NCI-H524 treated with DMSO at 0.1 percent for 48 hours (cell line): ENCODE measurements at places on chromosomes 5 and 9.
A peak's percentile ranks its signal among the peaks of the same experiment; 100 is the strongest.

DNA sequence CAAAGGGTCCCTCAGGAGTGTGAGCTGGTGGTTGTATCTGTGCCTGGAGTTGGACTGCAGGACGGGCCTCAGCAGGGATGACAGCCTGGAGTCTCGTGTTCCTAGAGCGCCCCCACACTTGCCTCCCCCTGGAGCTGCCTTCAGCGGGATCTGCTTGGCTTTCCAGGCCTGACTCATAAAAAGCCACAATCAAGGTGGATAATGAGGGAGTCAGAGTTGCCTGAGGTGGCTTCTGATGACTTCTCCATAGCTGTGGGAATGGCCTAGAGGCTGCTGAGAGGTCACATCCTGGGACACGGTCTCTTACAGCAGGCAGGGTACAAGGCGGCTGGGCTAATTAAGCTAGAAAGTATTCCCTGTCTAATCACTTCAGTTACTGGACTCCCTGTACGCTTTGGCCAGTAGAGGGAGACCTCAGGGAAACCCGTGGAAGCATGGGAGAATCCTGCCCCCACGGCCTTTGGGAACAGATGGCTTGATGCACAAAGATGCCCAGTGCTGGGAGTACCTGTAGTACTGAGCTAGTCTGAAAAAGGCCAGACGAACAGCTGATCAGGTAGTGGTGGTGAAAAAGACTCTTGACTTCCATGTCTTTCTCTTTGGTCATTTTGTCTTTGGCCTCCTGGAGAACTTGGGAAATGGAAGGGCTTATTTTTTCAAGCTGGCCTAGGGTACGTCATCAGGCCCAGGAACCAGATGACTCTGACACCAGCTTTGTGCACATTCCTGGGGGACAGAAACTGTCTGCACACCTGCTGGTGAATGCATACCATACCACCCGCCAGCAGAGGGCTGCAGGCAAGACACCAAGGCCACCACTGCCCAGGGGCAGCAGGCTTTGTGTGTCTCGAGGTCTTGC, 16.1 kb upstream of the FRRS1L start:
- peak; percentile 94 for DNase-seq

GRCh38 chr5:83000428-83000827, 76.8 kb downstream of the TMEM167A start:
- no peak for DNase-seq

DNA sequence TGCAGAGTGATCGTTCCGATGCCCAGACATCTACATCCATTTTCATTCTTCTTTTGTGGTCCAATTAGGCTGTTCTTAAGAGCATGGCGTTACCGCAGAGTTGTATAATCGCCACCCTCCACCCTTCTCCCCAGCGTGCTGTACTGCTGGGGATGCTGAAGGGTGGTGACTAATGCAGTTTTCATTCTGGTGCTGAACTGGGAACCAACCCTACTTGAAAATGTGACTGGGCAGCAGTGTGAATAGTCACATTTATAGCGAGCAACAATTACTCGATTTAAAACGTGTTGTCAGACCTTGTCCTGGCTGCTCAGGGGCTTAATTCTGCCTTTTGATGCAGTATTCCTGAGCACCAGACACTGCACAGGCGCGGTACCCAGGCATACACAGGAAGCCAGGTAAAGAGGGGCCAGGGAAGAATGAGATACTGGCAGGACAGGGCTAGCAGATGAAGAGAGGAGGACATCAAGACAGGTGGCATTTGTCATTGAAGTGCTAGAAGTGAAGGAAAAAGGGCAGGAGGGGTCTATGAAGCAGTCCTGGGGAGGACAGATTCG, 719 bp upstream of the ISCA1 start:
- DNase-seq = no peak

GRCh38 chr9:33943389-33943788, 105.3 kb downstream of the UBAP2 start:
- no peak for DNase-seq

DNA sequence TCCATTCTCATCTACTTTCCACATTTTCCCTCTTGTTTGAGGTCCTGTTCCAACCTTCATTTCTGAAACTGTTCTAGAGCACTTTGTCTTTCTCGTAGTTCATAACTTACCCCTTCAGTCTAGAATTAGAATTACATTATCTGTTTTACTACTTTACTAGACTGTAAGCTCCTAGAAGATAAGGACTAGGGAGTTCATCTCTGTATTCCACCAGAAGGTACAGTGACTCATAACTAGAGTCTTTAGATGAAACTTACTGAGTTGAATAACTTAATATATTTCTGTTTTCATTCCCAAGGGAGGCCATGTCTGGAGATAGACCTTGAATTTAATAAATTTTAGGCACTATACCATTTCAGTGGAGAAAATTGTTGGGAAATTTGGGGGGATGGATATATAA, 38.7 kb downstream of the G3BP1 start:
- no peak for DNase-seq

DNA sequence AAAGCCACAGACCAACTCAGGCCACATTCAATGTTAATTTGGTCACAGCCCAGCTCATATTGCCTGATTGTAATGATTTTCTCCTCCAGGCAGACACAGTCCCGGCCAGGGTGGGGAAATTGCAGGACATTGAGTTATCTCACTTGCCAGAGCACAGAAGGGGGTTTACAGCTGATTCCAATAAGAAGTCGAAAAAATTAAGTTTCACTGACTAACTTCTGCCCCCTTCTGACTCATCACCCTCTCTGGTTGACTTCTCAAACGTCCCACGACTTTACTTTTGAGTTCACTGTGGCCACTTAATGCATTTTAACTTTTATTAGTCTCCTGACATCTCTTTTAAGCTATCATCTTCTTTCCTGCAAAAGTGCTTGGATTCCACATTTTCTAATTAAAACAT, 321.4 kb upstream of the WWC1 start:
- DNase-seq = no peak

GRCh38 chr5:88882276-88883038, 527 bp downstream of the MEF2C start:
- no peak for DNase-seq

- DNase-seq = no peak
These were observed 27.2 kb upstream of the LAMC3 start for GRCh38 chr9:130981756-130982137.

DNA sequence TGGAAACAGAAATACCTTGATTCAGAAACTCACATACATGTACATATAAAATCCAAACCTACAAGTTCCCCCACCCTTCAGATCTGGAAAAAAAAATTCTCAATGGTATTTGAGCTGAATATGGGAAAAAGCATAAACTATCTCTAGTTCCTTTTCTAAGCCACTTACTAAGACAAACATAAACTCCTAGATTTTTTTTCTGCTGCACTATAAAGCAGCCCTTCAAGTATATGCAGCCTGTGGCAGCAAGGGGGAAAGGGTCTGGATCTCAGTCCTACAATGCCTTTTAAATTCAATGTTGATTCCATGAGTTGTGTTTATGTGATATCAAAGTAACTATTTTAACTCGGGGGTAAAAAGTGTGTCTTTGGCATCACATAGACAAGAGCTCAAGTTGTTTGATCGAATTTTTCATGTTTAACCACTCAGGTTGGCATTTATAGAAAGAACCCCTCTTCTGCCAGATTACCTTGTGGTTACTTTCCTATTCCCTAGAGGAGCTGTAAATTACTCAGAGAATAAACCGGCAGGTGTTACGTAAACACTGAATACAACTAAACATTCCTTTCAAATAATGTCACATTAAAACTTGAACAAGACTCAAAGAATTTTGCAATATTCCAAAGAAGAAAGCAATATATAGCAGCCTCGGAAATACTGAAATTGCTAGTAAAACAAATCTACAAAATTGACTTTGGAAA, 91.8 kb upstream of the FER start:
- DNase-seq = no peak

DNA sequence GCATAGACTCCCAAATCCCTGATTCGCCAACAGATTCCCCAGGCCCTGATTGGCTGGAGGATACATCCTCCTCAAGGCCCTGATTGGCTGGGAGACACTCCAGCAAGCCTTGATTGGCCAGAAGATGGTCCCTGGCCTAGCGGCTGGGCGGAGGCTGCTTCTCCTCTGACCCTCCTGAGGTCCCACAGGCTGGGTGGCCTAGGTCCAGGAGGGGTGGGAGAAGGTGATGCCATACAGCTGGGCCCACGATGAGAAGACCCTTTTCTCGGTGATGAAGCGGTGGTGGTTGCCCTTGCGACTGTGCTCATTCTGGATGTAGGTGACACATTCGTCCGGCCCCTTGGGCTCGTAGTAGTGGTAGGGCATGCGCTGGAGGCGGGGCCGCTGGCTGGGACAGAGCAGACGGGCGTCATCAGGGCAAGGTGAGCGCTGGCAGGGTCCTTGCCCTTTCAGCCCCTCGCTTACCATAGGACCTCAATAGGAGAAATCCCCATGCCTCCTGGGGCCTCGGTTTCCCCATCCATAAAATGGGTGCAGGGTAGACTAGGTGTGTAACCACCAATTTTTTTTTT, 9.0 kb upstream of the AK1 start:
- DNase-seq = no peak

GRCh38 chr5:96175090-96175489, 213.4 kb upstream of the ELL2 start:
- no peak for DNase-seq

DNA sequence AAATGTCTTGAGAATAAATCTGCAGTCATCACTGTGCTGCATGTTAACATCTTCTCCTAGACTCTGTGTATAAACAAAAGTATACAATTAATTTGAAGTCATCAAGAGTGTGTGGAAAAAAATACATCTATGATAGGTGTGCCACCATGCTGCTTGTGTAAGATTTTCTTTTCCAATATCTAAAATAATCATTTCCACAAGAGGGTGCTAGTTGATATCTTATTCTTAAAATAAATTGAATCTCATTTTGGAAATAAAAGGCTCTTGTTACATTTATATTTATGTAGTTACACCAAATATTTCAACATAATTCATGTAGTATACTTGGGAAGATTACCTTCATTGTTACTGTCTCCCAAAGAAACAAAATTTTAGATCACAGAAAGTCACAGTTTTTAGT, 14.1 kb upstream of the MOCS2 start:
- DNase-seq = no peak

GRCh38 chr5:148406406-148406805, 22.6 kb downstream of the FBXO38 start:
- no peak for DNase-seq

- no peak for DNase-seq
These were observed 28.8 kb downstream of the LPCAT1 start for GRCh38 chr5:1494780-1495524.

DNA sequence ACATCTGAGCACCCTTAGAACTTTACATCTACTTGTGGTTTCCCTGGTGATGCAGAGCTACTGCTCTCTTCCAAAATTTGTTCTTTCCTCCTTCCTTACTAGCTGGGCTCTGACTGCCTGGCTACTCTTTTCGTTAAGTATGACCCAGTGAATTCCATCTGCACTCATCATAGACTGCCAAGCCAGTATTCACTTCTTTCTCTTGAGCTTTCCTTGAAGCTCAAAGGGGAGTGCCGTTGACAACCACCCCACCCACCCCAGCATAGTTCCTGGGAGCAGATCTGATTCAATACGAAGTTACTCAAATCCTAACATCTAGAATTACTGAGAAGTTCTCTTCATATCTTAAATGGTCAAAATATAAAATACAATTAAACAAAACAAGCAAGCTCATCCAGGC, 190.5 kb downstream of the ADAMTS12 start:
- DNase-seq = no peak

GRCh38 chr9:27504259-27504658, 19.8 kb upstream of the IFNK start:
- DNase-seq = no peak

- no peak for DNase-seq
These were observed 61.7 kb downstream of the MRPL36 start for GRCh38 chr5:1737790-1738405.

GRCh38 chr5:132425009-132425937, 55.8 kb downstream of the SLC22A5 start:
- DNase-seq = no peak

DNA sequence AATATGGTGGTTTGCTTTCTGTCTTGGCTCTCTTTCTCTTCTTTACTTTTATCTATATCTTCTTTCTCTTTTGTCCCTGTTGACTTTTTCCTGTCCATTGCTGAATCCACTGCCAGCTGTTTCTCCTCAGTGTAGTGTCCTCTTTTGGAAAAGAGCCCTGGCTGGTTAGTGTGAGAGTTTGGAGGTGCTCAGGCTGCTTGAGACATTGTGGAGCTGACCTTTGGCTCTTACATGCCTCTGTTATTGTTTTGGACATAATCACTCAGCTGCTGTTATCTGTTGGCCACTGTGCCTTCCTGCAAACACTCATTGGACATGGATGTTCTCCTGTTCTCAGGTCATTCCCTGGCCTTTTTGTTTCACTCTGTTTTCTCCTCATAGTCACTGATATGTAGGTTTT, 295.4 kb upstream of the RIOK2 start:
- no peak for DNase-seq

DNA sequence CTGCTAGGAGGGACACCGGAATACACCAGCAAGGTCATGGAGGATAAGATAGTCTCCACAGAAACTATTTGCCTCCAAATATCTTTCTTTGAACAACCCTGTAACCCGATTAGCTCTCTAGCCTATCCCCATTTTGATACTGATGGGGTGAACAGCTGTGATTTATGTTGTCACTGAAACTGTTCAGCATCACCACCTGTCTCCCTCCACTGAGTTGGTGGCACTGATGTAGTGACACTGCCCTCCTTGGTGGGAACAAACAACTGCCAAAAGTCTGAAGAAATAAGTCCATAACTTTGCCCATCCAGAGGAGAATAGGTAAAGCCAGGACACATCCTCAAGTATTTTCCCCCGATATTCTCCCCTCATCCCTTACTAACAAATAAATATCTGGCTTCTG, 24.3 kb upstream of the KCNV2 start:
- DNase-seq = peak; percentile 55

GRCh38 chr5:54470128-54470527, 14.6 kb downstream of the HSPB3 start:
- no peak for DNase-seq

- DNase-seq = no peak
These were observed 33.4 kb downstream of the WDR70 start for GRCh38 chr5:37412515-37412914.
